ENCODE measurements at places on chromosomes 11 and 22. TPM values are rescaled to one million over a fixed set of nuclear protein-coding genes. Genes with fewer than 3 reads are reported as not detected.

DNA sequence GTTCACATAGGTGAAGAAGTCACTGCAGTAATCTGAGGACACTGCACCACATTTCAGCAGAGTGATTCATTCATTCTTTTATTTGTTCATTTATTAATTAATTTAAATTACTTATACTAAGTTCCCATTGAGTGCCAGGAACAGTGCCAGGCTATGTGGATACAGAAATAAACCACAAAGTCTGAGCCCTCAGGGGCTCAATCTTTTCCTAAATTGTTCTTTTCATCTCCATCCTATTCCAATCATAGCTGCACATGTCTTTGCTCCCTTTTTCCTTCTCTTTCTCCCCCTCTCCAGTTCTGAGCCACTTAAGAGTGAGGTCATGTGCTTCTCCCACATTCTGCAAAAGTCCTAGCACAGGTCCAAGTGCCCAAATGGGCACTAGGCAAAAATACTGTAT lies 4.9 kb downstream of the SYTL2 start:
- no peak for DNase-seq

- no peak for DNase-seq
Measured at GRCh38 chr11:102138670-102139069, 28.4 kb downstream of the YAP1 start.

- DNase-seq = no peak
Measured at GRCh38 chr11:126339073-126339862, 16.2 kb upstream of the ST3GAL4 start.

DNA sequence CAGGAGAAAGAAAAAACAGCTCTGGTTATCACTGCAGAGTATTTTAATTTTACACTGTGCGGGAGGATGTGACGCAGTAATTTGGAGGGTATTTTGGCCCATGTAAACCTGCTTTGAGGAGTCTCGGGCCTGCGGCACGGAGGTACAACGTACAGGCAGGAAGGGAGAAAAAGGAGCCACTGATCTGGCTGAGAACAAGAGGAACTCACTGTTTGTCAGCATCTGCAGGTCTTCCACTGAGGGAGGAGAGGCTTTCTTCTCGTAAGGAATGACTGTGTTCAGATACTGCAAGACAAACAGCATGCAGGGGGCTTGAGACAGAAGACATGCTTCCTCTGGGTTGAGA lies 44.0 kb downstream of the FEZ1 start:
- DNase-seq = no peak

The SMC1B gene
- total RNA-seq = 0.07 TPM
